ENCODE measurements at places on chromosomes 11 and 22.
A peak's percentile ranks its signal among the peaks of the same experiment; 100 is the strongest.

- no peak for DNase-seq
These were observed 265.2 kb downstream of the LUZP2 start for GRCh38 chr11:24762076-24762475.

GRCh38 chr22:26185190-26185589 is 15.9 kb downstream of the SEZ6L start:
- no peak for DNase-seq

DNA sequence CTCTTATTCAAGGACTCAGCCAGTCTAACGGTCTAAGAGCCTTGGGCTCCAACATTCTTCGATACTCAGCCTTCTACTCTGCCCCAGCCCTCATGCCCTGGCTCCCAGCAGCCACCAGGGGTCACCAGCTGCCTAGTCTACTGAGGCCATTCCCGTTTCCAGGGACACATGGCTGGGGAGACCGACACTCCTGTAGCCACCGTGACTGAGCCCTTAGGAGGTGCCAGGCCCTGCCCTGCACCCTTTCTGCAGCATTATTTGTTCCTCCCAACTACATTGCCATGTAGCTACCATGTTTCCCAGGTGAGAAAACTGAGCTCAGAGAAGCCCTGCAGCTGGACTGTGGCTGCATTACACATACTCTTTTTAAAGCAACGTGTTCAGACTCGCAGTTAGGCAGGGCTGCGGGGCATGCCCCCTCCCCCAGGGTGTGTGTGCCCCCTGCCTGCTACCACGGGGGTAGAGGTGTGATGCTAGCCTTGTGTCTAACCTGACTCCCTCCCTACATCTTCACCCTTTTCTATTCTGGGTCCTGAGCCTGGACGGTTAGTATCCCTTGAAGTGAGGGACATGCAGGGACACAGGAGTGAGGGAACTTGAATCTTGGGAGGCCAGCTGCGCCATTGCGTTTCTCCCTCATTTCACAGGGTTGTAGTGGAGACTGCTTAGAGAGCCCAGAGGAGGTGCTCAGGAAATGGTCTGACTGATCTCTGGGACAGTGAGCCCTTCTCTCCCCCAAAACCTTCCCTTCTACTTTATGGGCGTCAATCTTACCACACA is 17.5 kb downstream of the ATG16L2 start:
- DNase-seq = peak; percentile 30

DNA sequence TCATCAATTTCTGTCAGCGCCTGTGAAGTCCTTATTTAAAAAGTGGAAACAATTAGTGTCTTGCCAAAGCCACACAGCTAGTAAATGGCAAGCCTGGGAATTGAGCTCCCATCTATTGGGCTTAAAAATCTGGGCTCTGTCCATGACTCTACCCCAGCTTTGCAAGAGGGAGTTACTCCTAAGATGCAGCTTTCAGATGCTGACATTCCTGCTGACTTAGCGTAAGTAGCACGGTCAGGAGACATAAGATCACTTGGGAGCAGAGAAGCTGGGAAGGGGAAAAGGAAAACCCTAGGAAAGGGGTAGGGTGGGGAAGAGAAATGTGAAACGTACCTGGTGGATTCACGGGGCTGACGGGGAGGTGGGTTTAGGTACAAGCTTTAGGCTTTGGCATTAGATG is 36.0 kb upstream of the OR4B1 start:
- DNase-seq = no peak

DNA sequence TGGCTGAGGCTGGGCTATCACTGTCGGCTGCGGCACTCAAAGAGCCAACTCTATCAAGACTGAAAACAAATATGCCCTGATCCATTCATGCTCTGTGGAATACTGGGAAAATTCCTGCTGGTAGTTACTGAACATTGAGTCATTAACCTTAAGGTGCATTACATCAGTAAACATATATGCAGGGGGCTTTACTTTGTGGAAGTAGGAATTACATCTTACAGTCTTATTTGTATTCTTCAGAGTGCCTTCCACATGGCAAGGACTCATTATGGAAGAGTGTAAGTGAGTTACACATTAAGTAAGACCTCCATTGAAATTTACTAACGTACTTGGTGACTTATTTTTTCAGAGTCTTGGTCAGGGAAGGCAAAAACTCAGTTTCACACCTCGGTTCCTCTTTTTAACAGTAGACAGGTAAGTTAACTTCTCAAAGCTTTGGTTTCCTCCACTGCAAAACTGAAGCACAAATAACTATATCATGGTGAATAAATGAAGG is 4.5 kb downstream of the OR5B21 start:
- no peak for DNase-seq
